ENCODE measurements at places on chromosomes 4 and X.

GRCh38 chr4:114593526-114593925, 5.1 kb upstream of the UGT8 start:
- DNase-seq, result no peak

- DNase-seq, result peak; percentile 32
Measured at GRCh38 chrX:11381464-11381863, 88.3 kb downstream of the AMELX start.

GRCh38 chr4:30181918-30182317, 538.3 kb upstream of the PCDH7 start:
- DNase-seq, result no peak

DNA sequence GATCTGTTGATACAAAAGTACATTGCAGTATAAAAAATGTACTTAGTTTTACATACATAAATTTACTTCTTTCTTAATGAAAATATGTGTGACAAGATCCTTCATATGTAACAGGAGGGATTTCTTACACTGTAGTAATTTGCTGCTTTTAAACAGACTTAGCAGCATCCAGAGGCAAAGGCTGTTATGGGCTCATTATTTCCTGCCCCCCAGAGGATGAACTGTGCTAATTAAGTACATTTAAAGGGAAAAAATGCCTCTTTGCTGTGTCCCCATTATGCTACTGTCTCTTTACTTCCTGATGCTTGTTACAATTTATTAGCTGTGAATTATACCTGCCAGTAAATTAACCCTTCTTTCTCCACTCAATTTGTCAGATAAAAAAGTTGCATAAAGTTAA, 47.1 kb downstream of the NDST3 start:
- no peak for DNase-seq

GRCh38 chr4:133960975-133961374, 240.6 kb downstream of the PABPC4L start:
- no peak for DNase-seq

- DNase-seq, result no peak
Measured at GRCh38 chrX:10135561-10136399, 21.0 kb upstream of the CLCN4 start.

- DNase-seq, result no peak
Measured at GRCh38 chr4:175739612-175740011, 72.5 kb downstream of the GPM6A start.

- no peak for DNase-seq
Measured at GRCh38 chr4:168164915-168165548, 72.7 kb downstream of the ANXA10 start.

- no peak for DNase-seq
Measured at GRCh38 chr4:76306882-76307659, 538 bp downstream of the STBD1 start.

DNA sequence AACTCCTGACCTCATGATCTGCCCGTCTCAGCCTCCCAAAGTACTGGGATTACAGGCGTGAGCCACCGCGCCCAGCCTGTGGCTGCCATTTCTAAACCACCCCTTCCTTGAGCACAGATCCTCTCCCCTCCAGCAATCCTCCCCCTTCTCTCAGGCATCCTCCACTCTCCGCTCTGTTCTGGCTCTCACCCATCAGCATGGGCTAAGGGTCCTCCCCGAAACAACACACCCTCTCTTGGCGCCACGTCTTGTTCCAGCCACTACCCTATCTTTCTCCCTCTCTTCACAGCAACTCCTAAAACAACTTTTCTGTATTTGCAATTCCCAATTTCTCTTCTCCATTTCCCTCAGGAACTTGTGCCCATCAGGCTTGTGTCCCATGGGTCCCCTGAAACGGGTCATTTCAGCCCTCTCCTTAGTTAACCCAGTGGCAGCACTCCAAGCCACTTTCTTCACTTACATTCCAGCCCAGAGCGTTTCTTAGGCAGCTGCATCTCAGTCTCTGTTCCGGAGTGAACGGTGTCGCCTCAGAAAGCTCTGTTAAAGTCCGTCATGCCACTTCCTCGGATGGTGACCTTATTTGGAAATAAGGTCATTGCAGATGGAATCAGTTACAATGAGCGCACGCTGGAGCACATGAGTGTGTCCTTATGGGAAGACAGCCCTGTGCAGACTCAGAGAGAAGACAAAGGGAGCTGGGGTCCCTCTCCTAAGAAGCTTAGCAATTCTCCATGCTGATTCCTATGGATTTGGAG, 28.3 kb upstream of the CLDN24 start:
- DNase-seq, result no peak

DNA sequence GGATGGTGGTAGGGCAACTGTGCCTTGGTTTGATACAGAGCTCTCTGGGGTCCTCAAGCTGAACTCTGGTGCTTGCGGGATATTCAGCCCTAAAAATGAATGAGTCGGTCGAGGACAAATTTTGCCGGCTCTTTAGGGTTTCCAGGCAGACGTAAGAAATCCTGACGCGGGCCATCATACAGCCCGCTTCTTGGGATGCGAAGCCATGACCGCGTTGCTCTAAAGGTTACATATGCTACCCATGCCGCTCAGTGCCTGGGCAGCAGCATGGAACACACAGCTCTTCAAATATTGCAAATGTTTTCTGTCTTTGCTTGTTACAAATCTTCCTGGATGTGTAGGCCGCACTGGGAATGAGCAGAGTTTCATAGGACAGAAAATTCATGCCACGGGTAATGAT, 55.6 kb downstream of the NBDY start:
- DNase-seq, result no peak

- no peak for DNase-seq
Measured at GRCh38 chr4:164770010-164770724, 16.2 kb downstream of the SMIM31 start.

DNA sequence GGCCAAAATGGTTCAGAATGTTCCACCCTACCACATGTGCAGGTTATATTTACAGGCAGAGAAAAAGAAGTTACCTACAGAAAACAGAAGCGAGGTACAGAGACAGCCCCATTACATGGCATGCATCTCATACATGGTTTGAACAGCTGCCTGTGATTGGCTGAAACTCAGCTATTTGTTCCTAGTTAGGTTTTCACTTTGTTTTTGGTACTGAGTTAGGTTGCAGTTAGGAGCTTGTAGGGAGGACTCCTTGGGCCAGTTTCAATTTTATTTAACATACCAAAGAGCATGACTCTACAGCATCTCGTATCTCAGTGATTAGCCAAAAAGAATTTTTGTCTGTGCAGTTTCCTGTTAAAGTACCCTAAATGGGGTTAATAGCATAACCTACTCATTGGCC, 392.0 kb downstream of the MAPK10 start:
- DNase-seq, result no peak

DNA sequence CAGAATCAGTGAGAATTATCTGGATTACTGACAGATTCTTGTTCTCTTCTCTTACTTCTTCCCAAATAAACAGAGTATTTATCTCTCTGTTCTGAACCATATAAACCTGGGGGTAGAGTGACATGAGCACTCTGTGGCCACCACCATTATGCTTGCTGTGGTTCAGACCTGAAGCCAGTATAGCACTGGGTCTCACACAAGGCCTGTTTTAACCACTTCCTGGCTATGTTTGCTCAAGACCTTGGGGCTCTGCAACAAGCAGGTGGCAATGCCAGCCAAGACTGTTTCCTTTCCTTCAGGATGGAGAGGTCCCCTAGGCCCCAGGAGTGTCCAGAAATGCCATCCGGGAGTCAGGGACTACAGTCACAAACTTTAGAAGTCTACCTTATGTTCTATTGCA, 21.7 kb upstream of the HEPH start:
- no peak for DNase-seq

DNA sequence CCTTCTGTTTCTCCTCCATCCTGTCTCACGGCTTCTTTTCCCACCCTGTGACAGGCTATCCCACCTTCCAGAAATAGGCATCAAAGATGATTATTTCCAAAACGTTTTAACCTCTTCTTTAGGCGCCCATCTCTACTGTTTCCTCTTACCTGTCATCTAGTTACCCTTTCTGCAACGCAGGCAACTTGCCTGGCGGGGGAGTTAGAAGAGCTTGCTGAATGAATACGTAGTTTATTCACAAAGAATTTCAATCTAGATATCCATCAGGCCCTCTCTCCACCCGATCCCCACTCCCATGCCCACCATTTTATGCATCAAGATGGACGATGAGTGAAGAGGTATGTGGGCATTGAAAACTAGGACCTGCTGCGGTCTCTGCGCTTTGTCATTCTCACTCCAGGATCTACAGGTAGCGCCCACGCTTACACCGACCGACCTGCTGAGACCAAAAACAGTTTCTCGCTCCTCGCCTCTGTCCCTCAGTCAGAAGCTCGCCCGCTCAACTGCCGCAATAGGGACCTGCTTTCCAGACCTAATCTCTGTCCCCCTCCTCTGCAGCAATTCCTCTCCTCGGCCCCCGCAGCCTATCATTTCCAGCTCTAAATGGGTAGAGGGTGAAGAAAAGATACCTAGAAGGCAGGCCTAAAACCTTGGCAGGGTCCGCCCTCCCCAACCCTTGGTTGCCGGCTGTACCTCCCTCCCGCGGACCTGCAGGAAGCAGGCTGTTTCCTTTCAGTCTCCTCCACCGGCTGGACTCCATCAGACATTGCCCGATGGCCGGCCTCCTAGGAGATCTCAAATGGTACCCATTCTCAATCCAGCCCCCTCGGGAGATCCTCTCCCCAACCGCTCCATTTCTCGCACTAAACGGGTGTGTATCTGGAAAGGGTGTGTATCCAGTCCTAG, 624 bp downstream of the BEX5 start:
- no peak for DNase-seq

DNA sequence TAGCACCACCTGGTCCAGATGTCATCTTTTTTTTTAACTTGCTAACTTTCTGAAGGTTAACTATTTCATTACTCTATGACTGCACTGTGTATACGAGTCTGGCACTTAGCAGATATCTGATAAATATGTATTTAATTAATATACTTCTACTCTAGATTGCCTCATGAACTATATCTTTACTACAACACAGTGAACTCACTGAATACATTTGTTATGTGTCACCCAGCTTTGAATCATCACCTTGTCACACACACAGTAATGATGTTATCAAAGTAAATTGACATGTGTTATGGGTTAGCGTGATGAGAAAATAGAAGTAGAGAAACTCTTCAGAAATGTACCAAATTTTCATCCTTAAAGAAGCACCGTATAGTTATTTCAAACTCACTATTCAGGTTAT, 419.3 kb upstream of the ADGRL3 start:
- no peak for DNase-seq

- no peak for DNase-seq
Measured at GRCh38 chr4:104488151-104488550, 6.5 kb downstream of the CXXC4 start.

GRCh38 chr4:89438102-89438831, 130.7 kb upstream of the GPRIN3 start:
- DNase-seq, result no peak

- no peak for DNase-seq
Measured at GRCh38 chrX:153766871-153767673, 3.0 kb downstream of the PLXNB3 start.

DNA sequence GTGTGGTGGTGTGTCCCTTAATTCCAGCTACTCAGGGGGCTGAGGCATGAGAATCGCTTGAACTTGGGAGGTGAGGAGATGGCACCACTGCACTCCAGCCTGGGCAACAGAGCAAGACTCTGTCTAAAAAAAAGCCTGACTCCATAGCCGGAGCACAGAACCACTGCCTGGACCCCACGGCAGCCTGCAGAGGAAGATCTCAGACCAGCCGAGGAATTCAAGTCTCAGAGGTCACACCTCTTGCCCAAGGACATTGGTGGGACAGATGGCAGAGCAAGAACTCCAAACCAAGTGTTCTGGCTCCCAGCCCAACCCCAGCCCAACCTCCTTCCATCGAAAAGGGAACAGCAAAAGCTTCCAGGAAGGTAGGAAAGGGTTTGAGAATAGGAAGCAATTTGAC, 70.8 kb downstream of the SMIM20 start:
- DNase-seq, result no peak

DNA sequence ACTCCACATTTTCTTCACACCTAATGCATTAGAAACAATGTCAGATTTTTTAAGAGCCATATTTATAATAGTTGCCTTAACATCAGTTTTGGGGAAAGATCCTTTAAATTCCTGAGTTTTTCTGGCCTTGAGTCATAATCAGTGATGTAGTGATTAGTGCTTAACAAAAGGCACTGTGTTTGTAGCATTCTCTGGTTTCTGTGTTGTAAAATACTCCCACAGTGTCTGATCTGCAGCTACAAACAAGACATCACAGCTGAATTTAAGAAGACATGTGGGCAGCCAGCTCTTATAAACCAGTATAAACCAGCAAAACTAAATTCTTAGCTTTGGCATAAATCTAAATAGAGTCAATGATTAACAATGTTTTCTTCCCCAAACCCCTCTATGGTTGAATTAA, 233.8 kb downstream of the FSTL5 start:
- DNase-seq, result no peak

- no peak for DNase-seq
Measured at GRCh38 chr4:7499661-7500060, 64.9 kb upstream of the PSAPL1 start.

DNA sequence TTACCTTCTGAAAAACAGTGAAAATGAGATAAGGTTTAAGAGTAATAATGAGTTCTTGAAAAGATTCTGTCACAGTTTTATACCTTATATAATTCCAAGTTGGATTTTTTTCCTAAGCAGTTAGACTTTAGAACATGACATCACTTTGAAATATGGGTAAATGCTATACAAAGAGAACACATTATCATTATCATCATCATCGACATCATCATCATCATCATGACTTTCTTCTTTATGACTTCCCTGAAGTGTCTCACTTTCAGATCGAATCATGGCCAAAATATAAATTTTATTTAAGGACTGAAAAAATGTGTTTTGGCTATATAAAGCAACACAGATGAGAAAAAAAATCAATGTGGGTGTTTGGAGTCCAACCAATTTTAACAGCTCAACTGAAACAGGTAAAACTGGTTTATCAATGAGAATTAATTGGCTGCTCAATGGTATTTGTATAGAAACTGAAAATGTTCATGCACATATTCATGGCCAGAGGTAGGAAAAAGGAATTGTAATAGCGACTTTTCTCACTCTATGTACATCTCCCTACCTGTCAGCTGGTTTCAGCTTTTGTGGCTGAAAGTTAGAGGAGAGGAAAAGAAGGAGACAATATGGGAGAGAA, 243.1 kb upstream of the GPC4 start:
- DNase-seq, result no peak

GRCh38 chr4:9970399-9971011, 50.8 kb downstream of the SLC2A9 start:
- DNase-seq, result no peak

GRCh38 chrX:115650449-115650848, 89.5 kb downstream of the PLS3 start:
- no peak for DNase-seq

DNA sequence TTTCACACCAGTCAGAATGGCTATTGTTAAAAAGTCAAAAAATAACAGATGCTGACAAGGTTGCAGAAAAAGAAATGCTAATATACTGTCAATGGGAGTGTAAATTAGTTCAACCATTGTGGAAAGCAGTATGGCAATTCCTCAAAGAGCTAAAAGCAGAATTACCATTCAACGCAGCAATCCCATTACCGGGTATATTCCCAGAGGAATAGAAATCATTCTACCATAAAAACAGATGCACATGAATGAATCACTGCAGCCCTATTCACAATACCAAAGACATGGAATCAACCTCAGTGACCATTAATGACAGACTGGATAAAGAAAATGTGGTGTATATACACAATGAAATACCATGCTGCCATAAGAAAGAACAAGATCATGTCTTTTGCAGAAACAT, 243.0 kb downstream of the STPG2 start:
- no peak for DNase-seq

- no peak for DNase-seq
Measured at GRCh38 chrX:123876844-123877243, 17.0 kb downstream of the XIAP start.

Data from NCI-H1436 (cell line).